ENCODE measurements at places on chromosomes 3 and 15.

- DNase-seq: no peak
Measured at GRCh38 chr3:150006794-150007193, 36.1 kb upstream of the PFN2 start.

DNA sequence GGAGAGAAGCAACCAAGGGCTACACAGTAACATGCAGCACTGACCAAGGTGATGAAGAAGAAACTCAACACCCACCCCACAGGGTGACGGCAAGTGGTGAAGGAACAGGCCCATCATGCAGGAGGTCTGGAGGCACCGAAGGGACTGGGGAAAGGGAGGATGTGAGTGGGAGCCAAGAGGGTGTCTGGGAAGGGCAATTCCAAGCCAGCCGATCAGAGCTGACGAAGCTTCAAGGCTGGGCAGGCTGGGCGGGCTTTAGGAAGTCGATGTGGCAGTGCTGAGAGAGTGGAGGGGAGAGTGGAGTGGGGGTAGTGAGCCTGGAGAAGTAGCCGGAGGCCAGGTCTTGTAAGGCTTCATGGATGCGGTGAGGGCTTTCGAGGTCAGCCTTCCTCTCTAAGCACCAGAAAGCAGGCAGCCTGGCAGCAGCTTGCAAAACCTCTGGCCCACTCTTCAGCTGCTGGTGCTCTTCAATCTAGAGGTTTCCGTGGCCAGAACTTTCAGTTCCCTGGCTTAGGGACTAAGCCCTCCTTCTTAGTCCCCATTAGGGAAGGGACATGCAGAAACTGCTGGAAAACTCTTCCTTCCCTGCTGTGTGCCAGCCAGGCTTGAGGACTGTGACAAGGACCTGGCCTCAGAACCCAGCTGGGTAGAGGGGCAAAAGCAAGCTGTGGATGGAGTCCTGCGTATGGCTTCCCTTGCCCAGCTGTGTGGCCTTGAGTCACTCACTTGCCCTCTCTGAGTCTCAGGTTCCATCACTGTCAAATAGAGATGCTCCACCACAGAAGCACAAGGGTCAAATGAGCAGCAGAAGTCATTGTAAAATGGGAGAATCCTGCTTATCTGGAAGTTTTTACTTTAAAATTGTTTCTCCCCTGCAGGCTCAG is 72.1 kb downstream of the TLE3 start:
- DNase-seq: no peak

DNA sequence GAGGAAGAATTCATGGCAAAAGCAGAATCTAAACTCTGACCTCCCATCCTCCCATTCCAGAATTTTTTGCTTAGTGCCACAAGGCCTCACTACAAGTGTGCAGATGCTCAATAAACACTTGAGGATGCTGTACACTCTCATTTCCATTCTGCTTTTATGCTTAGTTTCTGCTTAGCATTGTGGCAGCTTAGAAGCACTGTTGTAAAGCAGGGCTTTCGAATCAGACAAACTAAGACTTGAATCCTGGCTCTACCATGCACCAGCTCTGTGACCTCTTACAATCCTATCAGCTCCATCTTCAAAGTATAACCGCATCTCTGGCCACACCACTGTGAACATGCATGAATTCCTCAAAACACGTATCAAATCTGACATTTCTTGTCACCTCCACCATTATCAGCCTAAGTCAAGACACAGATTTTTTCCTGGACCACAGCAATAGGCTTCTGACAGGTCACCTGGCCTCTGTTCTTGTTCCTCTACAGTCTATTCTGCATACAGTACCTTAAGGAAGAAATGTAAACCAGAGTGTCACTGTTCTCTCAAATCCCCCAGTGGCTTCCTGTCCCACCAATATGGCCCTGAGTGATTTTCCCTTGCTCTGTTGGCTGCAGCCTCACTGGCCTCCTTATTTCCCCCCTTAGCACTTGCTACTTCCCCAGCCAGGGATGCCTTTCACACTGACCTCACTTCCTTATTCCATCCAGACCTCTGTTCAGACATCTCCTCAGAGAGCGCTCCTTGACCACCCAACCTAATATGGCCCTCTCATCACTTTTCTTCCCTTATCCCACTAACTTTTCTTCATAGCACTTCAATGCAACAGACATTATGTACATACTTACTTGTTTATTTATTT is 8.1 kb upstream of the PHC3 start:
- no peak for DNase-seq

GRCh38 chr3:8157640-8158039 is 344.0 kb upstream of the LMCD1 start:
- DNase-seq: no peak

- no peak for DNase-seq
Measured at GRCh38 chr15:78088773-78089080, 3.6 kb upstream of the SH2D7 start.

- no peak for DNase-seq
Measured at GRCh38 chr3:72102112-72102616, 317.2 kb upstream of the PROK2 start.

GRCh38 chr3:178042376-178042775 is 493.9 kb upstream of the KCNMB2 start:
- DNase-seq: no peak

GRCh38 chr15:95131131-95131556 is 899.8 kb downstream of the MCTP2 start:
- DNase-seq: peak; percentile 88

GRCh38 chr3:133440652-133441051 is 40.8 kb downstream of the BFSP2 start:
- DNase-seq: no peak

GRCh38 chr15:60344461-60344860 is 53.3 kb downstream of the ANXA2 start:
- no peak for DNase-seq

GRCh38 chr3:39315420-39315819 is 14.1 kb upstream of the CCR8 start:
- DNase-seq: no peak

GRCh38 chr3:123582315-123582714 is 2.5 kb downstream of the HACD2 start:
- no peak for DNase-seq

DNA sequence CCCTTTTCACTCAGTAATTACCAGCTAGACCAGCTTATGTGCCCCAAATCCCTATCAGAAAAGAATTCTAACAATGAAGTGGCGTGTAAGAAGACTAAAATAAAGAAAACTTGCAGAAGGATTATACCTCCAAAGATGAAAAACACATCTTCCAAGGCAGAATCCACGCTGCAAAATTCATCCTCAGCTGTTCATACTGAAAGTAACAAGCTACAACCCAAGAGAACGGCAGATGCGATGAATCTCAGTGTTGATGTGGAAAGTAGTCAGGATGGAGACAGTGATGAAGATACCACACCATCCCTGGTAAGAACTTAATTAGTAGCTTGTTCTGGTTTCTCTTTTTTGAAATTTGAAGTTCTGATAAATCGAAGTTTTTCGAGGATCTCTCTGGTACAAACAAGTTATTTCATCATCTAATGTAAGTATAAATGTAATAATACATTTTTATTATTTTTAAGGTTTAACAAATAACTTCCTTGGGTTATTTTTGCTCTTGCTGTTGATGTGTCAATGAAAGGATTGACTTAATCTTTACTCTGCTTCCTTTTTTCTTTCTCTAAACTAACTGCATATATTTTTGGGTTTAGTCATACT is 1.4 kb downstream of the WDR76 start:
- DNase-seq: peak; percentile 10

DNA sequence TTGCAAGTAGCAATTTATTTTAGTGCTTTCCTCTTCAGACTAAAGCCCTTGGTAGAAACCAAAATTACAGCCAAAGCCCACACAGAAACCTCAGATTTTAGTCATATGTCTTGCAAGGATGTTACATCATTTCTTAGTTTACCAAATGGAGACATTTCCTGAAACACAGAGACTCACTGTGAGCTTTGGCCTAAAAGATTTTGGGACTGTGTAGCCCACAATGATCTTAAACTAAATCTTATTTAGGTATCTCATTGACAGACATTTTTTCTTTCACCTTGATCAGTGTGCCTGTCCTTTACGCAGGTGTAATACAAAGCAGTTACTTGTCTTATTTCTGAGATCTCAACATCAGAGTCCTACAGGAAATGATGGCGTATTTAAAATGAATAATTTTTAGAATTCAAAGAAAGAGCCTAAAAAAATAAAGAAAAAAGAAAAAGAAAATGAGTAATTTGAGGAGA is 27.8 kb upstream of the AP4E1 start:
- peak; percentile 72 for DNase-seq

- DNase-seq: no peak
Measured at GRCh38 chr3:77539677-77540076, 499.8 kb downstream of the ROBO2 start.

- no peak for DNase-seq
Measured at GRCh38 chr15:90085565-90085964, 16.7 kb downstream of the IDH2 start.

DNA sequence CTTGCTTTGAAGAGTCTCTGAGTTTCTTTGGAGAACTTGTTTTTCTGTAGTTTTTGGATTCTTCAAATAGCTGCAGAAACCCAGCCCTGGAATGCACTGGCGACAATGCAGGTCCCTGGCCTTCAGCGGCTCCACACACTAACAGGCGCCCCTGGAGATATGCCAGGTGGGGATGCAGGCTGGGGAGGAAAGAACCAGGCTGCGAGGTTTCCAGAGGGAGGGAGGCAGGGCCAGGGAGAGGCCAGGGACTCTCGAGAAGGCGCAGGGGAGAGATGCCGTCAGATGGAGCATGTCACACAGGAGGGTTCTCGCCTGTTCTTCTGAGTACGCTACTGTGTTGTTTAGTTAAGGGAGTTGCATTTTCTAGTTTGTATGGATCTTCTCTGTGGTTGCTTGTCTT is 283.1 kb downstream of the GABRG3 start:
- DNase-seq: no peak

DNA sequence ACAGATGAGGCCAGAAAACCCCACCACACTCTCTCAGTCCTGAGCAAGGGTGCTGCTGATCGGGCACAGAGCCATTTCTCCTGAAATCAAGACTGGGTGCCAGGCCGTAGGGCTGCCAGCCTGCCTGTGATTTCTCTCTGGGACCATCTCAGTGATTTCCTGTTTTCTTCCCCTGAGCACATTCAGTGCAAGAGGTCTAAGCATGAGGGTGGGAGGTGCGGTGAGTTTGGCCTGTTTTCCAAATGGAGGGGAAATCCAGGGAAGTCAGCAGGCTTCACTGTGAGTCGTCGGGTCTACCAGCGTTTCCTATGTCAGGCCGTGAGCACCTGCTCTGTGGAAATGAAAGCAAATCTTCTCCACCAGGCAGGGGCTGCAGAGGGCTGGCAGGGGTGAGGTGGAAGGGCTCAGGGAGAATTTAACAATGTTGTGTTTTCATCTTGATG is 82.3 kb downstream of the ST6GAL1 start:
- DNase-seq: peak; percentile 48

- no peak for DNase-seq
Measured at GRCh38 chr15:66310786-66311185, 17.4 kb downstream of the DIS3L start.

- no peak for DNase-seq
Measured at GRCh38 chr15:59941612-59942011, 62.5 kb upstream of the FOXB1 start.

DNA sequence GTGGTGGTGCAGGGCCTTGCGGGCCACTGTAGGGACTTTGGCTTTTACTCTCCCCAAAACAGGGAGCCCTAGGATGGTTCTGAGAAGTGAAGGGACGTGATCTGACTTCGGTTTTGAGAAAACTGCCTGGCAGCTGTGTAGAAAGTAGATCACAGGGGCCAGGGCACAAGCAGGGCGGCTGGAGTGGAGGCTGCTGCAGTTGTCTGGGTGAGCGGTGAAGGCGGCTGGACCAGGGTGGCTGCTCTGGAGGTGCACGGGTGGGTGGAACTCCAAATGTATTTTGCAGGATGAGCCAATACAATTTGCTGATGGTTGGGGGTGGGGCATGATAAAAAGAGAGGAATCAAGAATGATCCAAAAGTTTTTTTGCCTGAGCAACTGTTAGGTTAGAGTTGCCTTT is 29.8 kb upstream of the TRH start:
- DNase-seq: no peak

- DNase-seq: peak; percentile 75
Measured at GRCh38 chr3:119376758-119377157, 82.6 kb downstream of the ARHGAP31 start.

GRCh38 chr3:13851091-13851849 is 28.6 kb downstream of the WNT7A start:
- DNase-seq: no peak

- no peak for DNase-seq
Measured at GRCh38 chr3:146473726-146474125, 4.4 kb upstream of the PLSCR2 start.

- peak; percentile 57 for DNase-seq
Measured at GRCh38 chr3:58353722-58354553, 21.2 kb downstream of the PXK start.

DNA sequence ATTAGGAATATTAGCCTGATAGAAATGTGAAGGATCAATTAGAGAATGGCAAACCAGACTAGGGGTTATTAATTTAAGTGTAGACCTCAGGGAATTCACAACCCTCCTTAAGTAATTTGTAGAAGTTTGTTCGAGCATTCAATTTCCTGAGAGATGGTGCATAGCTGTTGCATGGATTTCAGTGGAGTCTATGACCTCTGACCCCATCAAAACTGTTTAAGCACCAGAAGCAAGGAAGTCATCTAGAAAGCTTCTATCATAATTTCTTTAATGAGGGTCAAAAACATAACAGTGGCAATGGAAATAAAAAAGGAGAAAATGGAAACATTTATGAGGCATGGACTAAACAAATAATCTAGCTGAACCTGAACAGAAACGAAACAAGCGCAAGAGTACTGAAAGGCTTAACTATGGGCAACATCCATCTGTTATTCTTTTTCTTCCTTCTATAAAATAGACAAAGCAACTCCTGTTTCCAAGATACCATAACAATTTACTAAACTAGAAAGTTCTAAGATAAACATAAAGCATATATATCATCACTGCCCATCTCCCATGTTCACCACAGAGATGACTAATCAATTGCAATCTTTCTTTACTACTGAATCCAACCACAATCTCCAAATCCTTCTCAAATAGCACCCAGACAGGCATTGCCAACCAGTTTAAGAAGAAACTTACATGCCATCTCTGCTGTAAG is 151.4 kb downstream of the THRB start:
- DNase-seq: no peak

- no peak for DNase-seq
Measured at GRCh38 chr3:44416031-44417030, 61.1 kb downstream of the ZNF445 start.

DNA sequence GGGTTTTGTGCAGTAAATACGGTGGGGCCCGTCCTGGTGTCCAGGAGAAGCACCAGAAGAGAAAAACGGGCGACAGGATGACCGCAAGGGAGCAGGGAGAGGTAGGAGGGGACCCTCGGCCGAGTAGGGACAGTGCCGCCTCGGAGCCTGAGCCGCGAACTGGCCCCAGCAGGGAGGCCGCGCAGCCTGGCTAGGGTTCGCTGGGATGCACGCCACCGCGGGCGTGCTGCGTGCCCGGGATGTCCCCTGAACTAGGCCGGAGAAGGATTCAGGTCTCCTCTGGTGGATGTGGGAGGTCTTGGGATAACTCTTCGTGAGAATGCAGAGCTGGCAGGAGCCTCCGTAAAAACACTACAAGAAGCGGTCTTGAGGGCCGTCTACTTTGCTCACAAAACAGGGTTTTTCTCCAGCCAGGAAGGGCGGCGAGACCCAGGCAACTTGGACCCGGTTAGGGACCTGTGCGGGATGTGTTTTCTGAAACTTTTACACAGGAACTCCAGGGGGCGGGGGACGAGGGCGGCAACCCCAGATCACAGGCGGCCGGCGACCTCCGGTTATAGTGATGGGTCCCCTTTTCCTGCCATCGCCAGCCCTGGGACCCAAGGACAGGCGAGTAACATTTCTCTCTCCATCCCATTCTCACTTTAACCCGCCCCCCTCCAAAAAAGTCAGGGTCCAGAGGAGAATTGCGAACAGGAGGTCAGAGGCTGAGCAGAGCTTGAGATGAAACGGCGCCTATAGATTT is 35.5 kb downstream of the NR2F2 start:
- no peak for DNase-seq
